ENCODE measurements at places on chromosomes 16 and 17.
A peak's percentile ranks its signal among the peaks of the same experiment; 100 is the strongest.

DNA sequence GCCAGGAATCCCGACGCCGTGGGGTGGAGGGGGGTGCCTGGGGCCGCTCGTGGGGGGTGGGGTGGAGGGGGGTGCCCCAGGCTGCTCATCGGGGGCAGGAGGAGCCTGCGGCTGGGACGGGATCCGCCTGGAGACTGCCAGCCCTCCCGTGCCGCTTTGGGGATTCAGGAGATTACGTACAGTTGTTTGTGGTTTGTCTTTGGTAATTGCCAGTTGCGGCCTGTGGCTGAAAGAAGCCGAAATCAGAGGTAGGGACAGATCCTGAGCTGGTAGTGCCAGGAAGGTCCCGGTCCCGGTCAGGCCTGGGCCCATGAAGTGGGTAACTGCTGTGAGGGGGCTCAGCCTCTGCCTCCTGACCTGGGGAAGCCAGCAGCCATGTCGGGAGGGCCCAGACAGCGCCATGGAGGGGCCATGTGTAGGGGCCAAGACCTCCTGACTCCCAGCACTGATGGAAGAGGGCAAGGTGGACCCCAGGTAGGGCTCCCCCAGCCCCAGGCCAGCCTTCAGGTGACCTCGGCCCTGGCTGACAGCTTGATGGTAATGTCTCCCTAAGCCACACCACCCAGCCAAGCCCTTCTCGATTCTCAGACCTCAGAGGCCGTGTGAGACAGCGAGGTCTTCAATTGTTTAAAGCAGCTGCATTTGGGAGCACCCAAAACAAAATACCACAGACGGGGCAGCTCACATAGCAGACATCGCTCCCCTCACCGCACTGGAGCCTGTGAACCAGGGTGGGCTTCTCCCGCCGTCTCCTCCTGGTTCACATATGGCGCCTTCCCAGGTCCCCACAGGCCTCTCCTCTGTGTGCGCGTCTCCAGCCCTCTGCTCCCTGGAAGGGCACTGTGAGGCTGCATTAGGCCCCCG lies 34.9 kb upstream of the SSTR5 start:
- DNase-seq: no peak

DNA sequence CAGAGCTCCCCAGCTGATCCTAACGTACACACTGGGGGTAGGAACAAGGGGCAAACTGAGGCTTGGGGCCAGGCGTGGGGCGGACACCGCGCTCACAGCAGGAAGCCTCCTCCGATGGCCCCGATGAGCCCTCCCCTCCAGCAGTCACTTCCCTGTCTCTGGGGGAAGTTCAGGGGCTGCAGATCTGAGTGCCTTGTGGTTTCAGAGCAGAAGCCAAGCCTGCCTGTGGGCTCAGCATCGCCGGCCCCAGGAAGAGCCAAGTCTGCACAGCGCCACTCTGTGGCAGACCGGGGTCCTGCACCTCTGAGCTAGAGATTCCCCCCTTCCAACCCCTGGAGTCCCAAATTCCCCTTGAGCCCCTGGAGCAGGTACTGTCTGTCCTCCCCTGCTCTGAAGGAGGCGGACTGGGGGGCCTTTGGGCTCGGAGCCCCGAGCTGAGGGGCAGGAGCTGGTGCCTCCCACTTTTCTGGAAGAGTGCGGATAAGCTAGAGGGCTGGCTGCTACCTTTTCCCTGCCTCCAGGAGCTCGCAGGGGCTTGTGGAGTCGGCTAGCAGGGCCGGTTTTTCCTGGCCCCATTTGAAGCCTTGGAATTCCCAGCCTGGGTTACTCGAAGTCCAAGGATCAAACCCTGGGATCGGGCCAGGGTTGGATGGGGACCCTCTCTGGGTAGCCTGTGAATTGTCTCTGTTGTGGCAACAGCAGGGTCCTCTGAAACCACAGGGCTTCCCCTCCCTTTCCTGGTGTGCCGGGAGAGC lies 2.9 kb downstream of the GSE1 start:
- DNase-seq: peak; percentile 30

GRCh38 chr17:45341533-45342158 lies 24.8 kb upstream of the MAP3K14 start:
- DNase-seq: peak; percentile 98

DNA sequence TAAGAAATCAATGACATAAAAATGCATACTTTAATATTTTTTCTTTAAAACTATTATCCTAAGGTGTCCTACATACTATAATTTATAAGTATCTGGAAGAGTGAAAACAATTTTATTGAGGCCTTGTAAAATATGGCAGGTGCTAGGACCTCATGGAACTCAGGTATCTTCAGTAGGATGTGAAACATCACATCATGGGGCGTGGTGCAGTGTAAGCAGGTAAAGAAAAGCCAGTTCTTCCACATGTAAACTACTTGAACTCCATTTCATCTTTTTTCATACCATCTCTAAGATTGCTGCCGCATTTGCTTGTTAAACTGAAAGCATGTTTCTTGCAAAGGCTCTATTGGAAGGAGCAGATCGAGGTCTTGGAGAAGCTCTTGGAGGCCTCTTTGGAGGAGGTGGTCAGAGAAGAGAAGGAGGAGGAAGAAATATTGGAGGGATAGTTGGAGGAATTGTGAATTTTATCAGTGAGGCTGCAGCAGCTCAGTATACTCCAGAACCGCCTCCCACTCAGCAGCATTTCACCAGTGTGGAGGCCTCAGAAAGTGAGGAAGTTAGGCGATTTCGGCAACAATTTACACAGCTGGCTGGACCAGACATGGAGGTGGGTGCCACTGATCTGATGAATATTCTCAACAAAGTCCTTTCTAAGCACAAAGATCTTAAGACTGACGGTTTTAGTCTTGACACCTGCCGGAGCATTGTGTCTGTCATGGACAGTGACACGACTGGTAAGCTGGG lies at the start of gene CAPNS2:
TSS of gene CAPNS2 (plus strand) at position 253 of the 744 bp plus-strand sequence. CDS start at position 326, 73 bp downstream.
- DNase-seq: no peak

DNA sequence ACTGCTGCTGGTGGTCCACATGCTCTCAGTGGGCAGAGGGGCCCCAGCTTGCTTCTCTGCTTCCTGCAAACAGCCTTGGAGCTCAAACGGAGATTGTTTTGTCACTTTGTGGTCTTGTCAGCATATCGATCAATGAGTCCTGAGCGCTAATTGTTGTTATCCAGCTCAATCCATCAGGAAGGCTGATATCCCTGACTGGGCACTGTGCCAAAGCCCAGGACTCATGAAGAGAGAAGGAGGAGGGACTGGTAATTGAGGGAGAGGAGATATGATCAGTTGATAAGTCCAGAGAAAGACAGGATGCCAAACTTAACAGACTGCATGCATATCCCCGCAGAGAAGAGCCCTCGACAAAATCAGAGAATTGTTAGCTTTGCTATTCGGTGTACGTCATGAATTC lies 58.6 kb upstream of the DNAH9 start:
- no peak for DNase-seq

DNA sequence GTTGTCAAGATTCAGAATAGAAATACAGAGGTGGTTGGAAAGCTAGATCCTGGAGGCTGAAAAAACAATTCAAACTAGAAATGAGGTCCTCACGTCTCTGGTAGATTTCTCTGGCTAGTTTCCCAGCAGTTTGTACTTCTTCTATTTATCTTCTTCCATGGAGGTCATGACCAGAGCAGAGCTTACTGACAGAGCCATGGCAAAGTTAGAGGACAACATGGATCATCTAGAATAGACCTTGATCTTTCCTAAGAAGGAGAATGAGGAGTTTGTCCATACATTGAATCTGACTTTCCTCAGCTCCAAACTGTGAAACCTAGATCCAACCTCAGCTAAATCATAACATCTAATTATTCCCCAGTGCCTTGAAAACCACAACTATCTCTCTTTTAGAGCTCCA lies 900.8 kb upstream of the GOT2 start:
- DNase-seq: no peak

- DNase-seq: no peak
Measured at GRCh38 chr17:42530952-42531454, 5.0 kb upstream of the NAGLU start.

DNA sequence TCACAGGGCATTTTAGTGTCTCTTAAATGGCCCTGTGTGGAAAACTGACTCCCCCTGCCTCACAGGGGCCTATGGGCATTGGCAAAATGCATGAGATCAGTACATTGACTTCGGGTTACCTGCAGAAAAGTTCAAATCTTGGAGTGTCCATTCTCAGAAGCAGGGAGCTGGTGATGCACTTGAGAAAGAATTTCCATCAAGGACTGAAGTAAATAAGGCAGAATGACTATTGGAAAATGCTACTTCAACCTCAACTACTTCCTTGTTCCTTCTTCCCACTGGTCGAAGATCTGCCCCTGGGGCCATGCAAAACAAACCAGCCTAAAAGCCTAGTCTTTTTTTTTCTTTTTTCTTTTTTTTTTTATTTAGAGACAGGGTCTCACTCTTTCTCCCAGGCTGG lies 13.8 kb upstream of the GSDMA start:
- no peak for DNase-seq

GRCh38 chr17:32110596-32110995 lies 31.7 kb upstream of the RHOT1 start:
- no peak for DNase-seq

DNA sequence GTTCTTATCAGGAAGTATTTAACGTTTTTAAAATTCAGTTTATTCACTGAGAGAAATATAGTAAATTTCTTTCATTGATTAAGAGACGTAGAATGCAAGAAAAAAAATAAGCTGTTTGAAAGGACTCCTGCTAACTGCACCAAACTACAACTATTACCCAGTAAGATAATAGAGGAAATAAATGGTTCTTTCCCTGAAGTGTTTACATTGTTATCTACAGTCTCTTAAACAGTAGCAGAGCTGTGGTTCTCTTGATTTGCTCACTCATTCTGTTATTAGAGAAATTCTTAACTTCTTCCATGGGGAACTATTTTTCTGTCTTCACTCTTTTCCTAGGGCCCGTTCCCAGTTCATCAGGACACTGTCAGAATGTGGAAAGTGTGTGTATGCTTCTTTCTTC lies 973.0 kb downstream of the KCNJ2 start:
- no peak for DNase-seq

DNA sequence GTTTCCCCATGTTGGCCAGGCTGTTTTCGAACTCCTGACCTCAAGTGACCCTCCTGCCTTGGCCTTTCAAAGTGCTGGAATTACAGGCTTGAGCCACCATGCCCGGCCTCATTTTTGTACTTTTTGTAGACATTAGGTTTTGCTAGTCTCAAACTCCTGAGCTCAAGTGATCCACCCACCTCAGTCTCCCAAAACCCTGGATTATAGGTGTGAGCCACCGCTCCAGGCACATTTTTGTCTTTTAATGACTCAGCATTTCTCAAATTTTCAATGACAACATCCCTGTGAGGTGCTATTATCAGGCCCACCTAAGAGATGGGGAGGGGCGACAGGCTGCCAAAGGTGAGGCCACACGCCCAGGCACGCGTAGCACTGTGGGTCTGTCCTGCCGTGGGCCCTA lies 1.1 kb downstream of the SEPTIN12 start:
- no peak for DNase-seq

DNA sequence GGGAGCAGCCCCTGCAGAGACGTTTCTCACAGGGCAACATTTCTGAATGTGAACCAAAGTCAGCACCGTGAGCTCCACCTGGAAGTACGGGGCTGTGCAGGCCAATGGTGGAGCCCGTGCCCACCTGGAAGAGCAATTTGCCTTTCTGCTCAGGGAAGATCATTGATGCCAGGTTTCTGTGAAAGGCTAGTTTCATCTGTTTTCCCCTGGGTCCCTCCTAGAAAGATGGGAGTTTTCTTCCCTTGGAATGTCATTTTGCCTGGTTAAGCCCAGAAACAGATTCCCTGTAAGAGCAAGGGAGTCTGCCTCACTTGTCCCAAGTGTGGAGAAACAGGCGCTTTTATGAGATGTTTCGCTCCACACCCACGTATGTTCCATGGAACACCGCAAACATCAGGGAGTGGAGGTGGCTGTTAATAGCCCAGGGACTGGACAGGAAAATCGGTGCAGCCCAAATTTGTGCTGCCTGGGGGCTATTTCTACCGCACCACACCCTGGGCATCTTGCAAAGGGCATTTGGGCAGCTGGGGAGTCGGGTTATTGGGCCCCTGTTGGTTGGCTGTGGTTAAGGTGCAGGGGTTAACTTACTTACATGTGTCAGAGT lies 2.6 kb downstream of the SLC6A4 start:
- no peak for DNase-seq

GRCh38 chr17:82893779-82894178 lies 54.0 kb upstream of the ZNF750 start:
- no peak for DNase-seq

GRCh38 chr16:59684911-59685310 lies 950.8 kb upstream of the GOT2 start:
- DNase-seq: no peak

- DNase-seq: no peak
Measured at GRCh38 chr17:81494626-81495377, 17.8 kb downstream of the ACTG1 start.

DNA sequence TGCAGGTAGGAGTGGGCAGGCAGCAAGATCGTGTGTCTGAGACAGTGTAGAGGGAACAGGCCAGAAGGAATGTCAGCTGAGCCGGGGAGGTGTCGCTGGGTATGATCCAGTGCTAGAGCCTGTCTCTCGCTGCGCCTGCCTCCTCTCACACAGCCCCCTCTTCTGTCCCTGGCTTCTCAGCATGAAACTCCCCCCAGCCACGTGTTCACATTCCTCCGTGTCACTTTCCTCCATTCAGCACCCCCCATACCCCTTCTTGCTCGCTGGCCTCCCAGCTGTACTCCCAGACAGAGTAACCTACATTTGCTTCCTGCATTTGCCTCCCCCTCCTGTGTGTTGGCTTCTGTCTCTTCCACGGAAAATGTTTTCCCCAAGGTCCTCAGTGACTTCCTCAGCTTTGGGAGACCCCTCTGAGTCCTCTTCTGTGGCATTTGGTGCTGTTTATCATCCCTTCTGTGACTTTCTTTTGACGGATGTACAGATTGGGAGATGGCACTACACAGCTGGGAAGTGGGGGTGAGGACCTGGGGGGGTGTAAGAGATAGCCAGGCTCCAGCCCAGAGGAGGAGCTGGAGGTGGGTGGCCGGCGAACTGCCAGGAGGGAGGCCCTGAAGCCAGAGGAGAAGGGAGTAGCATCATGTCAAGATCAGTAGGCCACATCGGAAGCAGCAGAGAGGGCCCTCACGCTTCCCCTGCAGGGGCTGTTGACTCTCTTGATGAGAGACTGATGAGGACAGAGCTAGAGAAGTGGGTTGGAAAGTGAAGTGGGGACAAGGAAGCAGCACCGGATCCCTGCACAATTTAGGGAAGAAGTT lies 19.2 kb downstream of the SGF29 start:
- DNase-seq: no peak

DNA sequence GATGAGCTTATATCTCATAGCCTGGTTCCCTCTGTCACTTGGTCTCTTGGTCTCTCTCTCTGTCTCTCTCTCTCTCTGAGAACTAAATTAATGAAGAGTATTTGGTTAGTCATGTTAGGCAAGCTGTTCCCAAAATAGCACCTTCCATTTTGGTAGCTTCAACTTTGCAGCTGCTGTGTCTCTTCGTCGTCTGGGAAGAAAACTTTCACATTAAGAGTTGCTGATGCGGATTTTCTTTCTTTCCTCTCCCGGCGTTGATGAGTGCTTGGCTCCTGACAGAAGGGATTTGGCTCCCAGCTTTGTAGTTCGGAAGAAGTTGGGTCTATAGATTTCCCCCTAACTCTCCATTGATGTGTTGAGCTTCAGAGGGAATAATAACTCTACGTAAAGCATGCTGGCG lies at the start of gene RBFOX1:
TSS of gene RBFOX1 (plus strand) at position 235 of the 400 bp plus-strand sequence.
- no peak for DNase-seq
